Activated T-cell treated with anti-CD3 and anti-CD28 coated beads for 48 hours (primary cell): ENCODE measurements at places on chromosomes 7 and 10.

- DNase-seq, result no peak
These were observed 7.6 kb upstream of the CD36 start for GRCh38 chr7:80630608-80631405.

DNA sequence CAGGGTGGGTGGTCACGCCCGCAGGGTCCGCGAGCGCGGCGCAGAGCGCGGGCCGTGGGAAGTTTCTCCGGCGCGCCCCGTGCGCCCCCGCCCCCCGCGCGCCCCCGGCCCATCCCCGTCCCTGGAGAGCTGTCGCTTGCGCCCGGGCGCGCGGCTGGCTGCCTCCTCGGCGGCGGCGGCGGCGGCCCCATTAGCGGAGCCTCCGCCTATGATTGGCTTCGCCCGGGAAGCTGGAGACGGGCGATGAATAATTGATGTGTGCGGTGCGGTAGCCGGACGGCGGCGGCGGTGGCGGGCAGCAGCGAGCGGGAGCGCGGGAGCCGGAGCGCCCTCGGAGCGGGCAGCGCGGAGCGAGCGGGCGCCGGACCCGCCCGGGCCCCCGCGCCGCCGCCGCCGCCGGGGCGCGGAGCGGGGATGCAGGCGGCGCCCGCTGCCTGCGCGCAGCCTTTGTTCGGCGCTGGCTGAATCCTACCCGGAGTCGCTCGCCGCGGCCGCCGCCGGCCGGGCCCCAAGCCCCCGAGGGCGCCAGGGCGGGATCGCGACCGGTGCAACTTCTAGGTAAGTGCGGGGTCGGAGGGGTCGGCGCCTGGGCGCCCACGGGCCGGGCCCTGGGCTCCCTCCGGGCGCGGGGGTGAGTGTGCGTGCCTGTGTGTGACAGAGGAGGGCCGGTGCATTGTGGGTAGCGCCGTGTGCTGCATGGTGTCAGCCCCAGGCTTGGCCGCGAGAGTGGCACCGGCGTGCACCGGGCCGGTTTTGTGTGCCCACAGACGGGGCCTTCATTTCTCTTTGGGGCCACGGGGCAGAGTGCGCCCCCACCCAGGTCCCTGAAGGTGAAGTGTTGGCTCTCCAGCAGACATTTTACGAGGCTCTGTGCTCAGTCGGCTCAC is 103.8 kb upstream of the PPIF start:
- peak; percentile 65 for DNase-seq

GRCh38 chr7:20831956-20832355 is 45.3 kb upstream of the SP8 start:
- no peak for DNase-seq

- DNase-seq, result no peak
These were observed 114.2 kb downstream of the AVL9 start for GRCh38 chr7:32609463-32609862.

DNA sequence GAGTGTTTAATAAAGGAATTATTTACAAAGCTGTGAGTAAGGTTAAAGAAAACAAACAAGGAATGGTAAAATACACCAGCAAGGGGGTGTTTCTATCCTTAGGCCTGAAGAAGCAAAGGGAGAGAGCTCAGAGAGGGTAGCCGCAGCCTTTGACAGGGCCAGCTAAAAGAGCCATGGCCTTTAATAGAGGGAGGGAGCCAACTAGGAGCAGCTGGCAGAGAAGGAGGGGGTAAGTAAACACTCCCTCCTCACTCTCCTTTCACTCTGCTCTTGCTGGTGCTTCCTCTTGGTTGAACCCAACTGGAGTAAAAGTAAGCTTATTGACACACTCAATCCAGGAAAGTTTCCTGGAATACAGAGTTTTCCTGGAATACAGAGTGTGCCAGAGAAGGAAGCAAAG is 87.5 kb downstream of the CH25H start:
- no peak for DNase-seq

- no peak for DNase-seq
These were observed 200.3 kb downstream of the LSM5 start for GRCh38 chr7:32289651-32290414.

GRCh38 chr10:129448539-129448938 is 18.5 kb upstream of the MGMT start:
- no peak for DNase-seq

- no peak for DNase-seq
These were observed 25.9 kb downstream of the DNAH11 start for GRCh38 chr7:21568762-21569161.

GRCh38 chr7:121069346-121070100 is 81.0 kb downstream of the CPED1 start:
- DNase-seq, result no peak

GRCh38 chr10:43120116-43120928 is 17.9 kb upstream of the CSGALNACT2 start:
- no peak for DNase-seq

- no peak for DNase-seq
These were observed 1248.5 kb upstream of the LRRN3 start for GRCh38 chr7:109842386-109842785.

GRCh38 chr7:45203936-45204445 is 46.4 kb downstream of the RAMP3 start:
- DNase-seq, result no peak
